AG10803 (cell line): ENCODE measurements at places on chromosomes 16 and 17.
A peak's percentile ranks its signal among the peaks of the same experiment; 100 is the strongest.

DNA sequence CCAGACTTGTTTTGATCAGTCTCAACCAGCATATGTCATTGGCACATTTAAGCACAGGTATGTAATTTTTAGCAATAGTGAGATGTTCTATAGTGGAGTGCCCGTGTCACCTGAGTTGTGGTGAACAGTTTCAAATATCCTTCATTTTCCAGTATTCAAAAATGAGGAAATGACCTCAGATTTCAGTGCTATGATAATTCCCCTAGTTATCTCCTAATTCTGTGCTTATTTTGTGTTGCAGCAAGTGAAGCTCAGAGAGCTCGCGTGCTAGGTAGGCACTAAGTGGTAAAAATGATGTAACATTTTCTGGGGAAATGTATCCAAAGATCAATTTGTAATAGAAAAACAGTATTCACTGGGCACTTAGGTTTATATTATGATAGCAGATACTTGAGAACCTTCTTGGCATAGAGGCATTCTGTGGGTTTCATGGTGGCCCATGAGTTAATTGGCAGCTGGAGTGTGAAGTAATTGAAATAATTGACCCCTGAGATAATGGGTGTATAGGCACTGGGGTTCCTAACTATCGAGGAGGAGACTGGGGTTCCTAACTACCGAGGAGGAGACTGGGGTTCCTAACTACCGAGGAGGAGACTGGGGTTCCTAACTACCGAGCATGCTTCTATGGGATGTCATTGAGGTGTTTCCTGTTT is 159.1 kb downstream of the PRKCA start:
- no peak for DNase-seq

- DNase-seq: no peak
Measured at GRCh38 chr17:81545160-81545949, 6.8 kb downstream of the FAAP100 start.

DNA sequence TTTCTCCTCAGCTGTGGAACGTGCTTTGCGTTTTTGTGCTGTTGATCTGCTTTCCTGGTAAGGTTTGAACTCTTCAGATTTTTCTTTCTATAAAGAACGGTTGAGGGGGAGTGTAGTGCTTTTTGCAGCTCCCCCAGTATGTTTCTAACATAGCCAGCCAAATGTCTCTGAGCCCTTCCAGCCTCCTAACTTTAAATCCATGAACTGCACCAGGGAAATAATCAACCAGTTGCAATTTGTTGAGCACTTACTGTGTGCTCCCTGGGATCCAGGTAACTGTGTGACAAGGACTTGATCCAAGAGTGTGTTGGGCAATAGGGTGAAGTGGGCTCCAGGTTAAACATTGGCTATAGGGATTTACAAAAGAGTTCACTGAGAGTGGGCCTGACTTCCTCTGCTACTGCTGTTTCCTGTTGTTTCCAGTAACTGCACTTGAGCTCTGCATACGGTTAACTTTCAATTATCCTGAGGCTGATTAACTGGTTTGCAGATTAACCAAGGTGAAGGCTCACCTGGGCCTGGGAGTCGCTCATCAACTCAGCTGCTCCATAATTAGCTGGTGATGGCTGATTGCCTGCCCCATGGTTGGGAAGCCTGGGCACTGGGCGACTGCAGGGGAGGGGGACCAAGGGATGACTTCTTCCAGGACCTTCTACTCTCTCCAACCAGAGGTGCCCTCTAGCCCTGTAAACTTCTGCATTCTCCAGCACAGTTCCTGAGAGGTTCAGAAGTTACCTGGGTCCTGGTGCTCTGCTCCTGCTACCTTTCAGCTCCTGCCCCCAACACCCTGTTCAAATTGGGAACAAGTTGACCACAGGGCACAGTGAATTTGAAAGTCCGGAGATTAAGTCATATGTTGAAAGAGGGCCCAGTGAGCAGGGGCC is 19.5 kb downstream of the HLF start:
- DNase-seq: no peak

DNA sequence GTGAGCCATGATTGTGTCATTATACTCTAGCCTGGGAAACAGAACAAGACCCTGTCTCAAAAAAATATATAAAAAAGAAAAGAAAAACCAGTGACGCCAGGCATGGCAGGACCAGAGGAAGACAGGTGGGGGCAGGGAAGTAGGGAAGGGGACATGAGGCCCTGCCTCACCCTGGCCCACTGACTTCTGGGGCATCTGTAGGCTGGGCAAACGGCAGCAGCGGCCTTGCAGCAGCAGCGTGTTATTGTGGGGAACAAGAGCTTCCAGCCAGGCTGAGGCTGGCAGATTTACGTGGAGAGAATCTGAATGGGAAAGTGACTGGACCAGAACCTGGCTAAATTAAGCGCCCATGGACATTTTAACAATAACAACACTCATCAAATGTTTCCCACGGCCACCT is 19.4 kb downstream of the CMTM4 start:
- no peak for DNase-seq

GRCh38 chr17:68501074-68501473 is 11.2 kb upstream of the PRKAR1A start:
- DNase-seq: no peak

GRCh38 chr16:66335704-66336329 is 30.7 kb upstream of the CDH5 start:
- DNase-seq: peak; percentile 22
